ENCODE measurements at places on chromosomes 11 and 22.

DNA sequence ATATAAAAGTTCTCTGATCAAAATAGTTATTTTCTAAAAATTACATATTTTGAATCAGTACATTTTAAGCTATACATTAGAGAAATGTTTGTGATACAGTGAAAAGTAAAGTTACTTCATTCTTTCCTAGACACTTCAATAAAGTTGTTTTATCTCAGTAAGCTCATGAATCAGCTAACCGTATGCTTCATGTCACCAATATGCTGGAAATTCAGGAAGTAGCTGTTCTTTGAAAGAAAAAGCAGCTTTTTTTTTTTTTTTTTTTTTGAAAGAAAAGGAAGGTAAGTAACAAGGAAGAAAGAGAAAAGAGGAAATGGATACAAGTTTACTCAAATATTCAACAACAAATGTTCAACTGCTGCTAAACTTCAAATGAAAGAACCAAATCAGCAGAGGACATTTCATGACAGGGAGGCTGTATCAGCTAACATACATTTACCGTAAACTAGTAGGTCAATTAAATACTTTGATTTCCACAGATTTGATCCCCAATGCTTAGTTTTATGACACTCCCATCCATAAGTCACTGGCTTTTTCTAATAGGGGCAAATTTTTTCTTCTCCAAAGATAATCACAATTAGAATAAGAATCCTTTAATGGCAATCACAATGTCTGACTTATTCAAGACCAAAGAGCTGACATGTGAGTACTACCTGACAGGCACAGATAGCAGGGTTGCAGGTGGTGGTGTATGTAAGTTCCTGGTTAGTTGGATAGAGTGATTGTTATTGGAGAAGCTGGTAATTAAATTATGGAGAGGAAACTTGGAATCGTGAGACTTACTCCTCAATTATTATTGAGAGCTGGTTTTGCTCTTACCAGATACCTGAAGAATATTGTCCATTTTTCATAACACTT is 754 bp downstream of the OR52A1 start:
- no peak for DNase-seq

DNA sequence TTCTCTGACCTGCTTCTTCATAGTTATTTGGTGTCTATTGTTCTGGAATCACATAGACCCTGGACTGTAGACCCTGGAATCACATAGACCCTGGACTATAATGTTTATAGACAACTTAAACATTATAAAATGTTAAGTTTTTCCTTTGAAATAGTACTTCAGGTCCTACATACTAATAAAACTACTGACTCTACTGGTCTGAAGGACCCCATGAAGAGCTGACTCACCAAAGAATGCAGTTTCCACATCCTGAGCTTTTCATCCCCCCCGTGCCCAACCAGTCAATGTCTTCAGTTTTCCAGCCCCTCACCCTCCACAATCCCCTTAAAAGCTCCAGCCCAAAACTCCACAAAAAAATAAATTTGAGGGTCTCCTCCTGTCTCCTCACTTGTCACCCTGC is 6.6 kb upstream of the PLEKHA7 start:
- DNase-seq, result no peak

DNA sequence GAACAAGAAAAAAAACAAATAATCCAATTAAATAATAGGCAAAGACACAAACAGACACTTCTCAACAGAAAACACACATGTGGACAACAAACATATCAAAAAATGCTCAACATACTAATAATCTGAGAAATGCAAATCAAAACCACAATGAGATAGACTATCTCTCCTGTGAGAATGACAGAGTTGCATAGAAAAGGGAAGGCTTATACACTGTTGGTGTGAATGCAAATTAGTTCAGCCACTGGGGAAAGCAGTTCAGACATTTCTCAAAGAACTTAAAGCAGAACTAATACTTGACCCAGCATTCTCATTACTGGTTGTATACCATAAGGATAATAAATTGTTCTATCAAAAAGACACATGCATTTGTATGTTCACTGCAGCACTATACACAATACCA is 637.8 kb upstream of the LUZP2 start:
- no peak for DNase-seq

GRCh38 chr11:77372726-77373125 is 71.2 kb upstream of the GDPD4 start:
- DNase-seq, result no peak

DNA sequence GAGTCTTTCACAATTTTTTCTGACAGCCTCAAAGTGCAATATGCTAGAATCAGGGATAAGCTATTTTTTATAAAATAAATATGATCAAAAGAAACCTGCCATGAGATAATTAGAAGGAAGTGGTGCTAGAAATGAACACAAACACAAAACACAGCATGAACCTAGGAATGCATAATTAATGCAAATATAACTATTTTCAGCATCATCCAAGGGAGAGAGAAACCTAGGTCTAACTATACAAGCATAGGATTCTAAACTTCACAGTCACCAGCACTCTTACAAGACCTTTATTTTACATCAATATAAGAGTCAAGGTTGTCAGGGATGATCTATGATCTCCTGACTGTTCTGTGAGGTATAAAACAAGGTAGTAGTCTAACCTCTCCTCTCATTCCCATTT is 29.2 kb downstream of the TTC28 start:
- DNase-seq, result no peak

GRCh38 chr11:68043349-68044144 is 4.7 kb downstream of the TCIRG1 start:
- DNase-seq, result no peak

DNA sequence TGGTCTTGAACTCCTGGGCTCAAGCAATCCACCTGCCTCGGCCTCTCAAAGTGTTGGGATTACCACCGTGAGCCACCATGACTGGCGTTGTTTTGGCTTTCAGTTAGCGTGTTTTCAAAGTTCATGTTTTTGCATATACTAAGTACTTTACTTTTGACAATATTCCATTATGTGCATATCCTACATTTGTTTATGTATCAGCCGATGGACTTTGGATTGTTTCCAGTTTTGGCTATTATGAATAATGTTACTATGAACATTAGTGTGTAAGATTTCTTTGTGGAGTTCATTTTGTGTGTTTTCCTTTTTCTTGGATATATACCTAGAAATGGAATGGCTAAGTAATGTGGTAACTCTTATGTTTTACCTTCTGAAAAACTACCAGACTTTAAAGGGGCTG is 9.9 kb downstream of the CSTF3 start:
- no peak for DNase-seq
